ENCODE measurements at places on chromosomes 7 and 10.

DNA sequence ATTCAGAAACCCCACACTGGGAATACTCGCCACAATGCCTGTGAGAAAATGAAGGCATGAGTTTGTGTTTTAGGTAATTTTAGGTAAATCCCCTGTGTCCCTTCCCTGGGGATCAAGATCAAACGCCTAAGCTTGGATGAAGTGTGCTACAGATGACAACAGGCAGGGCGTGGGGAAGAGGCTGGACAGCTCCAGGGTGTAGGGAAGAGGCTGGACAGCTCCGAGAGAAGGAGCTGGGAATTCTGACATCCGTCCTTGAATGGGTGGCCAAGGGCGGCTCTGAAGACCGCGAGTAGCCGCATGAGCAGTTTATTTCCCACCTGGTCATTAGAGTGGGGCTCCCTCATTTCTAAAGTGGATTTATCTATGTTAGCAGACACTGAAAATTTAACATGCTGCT lies 109.7 kb downstream of the RAMP3 start:
- no peak for DNase-seq

GRCh38 chr7:45647967-45648670 lies 74.0 kb downstream of the ADCY1 start:
- DNase-seq, result no peak

- DNase-seq, result no peak
Observed at GRCh38 chr7:68622500-68622899, 975.8 kb upstream of the AUTS2 start.

GRCh38 chr7:50781381-50782293 lies 1.1 kb downstream of the GRB10 start:
- DNase-seq, result no peak

DNA sequence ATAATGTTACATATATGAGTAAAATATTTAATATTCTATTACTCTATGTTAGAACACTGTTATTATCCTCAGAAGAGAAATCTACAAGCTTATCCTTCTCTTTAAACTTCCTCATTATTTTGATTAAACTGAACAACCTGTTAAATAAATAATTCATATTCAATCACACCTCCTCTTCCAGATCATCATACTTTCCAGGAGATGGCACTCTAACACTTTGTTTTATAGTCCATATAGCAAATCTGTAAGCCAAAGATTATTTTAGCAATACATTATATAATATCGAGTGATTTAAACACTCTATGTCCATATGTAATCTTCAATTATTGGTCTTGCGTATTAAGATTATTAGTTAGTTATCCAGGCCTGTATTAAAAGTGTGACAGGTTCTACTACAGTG lies 694.1 kb downstream of the ANKRD7 start:
- no peak for DNase-seq

DNA sequence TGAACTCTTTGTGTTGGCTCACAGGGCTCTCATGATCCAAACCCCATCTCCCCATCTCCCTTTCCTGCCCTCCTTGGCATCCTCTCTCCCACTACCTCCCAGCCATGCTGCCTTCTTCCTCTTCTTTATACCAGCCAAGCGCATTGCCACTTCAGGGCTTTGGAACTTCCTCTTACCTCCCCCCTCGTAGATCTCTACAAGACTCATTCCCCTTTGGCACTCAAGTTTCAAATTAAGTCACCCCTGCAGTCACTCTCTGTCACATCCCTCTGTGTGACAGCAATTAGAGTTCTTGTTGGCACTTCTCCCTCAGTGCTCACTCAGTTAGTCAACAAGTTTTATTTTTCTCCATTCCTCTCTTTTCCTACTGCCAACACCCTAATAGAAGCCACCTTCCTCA lies 20.8 kb upstream of the NRP1 start:
- no peak for DNase-seq

DNA sequence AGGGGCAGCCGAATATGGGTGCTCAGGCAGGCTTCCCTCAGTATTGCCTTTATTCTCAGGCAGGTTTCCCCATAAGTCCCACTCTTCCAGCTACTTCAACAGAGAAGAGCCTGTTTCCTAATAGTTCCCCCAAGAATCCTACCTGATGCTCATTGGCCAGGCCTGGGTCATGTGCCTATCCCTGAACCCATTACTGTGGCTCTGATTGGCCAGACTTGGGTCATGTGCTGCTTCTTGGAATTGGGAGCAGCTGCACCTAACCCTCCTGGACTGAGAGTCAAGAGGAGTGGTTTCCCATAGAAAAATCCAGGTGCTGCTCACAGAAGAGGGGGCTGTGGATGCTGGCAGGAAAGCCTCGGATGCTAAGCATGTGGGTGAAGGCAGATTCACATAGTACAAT lies 21.7 kb downstream of the OPALIN start:
- DNase-seq, result no peak

DNA sequence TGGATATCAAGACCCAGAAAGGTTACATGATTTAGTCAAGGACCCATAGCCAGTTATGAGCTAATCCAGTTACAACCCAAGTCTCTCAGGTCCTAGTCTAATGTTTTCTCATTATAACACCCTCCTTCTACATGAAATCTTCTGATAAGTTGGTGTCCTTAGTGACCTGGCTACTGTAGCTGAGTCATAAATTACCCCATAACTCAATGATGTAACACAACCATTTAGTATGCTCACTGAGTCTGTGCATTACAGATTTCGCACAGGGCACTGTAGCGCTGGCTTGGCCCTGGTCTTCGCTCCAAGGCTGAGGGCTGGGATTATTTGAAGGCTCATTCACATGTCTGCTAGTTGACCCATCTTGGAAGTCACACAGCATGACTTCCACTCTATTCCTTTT lies 36.0 kb upstream of the GLCCI1 start:
- no peak for DNase-seq

DNA sequence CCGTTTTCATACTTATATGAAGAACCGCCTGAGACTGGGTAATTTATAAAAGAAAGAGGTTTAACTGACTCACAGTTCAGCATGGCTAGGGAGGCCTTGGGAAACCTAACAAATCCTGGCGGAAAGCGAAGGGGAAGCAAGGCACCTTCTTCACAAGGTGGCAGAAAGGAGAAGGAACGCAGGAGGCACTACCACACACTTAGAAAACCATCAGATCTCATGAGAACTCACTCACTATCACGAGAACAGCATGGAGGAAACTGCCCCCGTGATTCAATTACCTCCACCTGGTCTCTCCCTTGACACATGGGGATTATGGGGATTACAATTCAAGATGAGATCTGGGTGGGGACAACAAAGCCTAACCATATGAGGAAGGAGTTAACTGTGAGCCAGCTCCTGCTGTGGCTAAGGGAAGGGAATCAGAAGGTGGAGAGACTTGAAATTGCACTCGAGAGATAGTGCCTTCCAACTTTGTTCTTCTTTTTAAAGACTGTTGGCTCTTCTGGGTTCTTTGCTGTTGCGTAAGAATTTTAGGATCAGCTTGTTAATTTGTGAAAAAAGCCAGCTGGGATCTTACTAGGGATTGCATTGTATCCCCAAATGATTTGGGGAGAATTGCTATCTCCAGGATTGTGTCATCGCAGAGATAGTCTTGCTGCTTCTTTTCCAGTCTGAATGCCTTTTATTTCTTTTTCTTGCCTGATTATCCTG lies 21.0 kb downstream of the OPTN start:
- DNase-seq, result no peak

GRCh38 chr7:9189703-9190102 lies 756.3 kb downstream of the NXPH1 start:
- DNase-seq, result no peak

GRCh38 chr7:153389261-153389660 lies 629.7 kb downstream of the ACTR3B start:
- no peak for DNase-seq

- DNase-seq, result no peak
Observed at GRCh38 chr7:24836084-24836483, 78.8 kb upstream of the GSDME start.

GRCh38 chr7:38229884-38230642 lies 43.4 kb downstream of the TARP start:
- no peak for DNase-seq

- peak; percentile 30 for DNase-seq
Observed at GRCh38 chr7:44240983-44241510, 40.3 kb downstream of the YKT6 start.

GRCh38 chr7:15334536-15335263 lies 227.1 kb downstream of the AGMO start:
- no peak for DNase-seq

GRCh38 chr7:303425-303824 lies 13.5 kb downstream of the FOXL3 start:
- DNase-seq, result no peak

- DNase-seq, result no peak
Observed at GRCh38 chr10:29926693-29927048, 132.7 kb downstream of the JCAD start.

- DNase-seq, result no peak
Observed at GRCh38 chr10:6174201-6174874, 28.4 kb upstream of the PFKFB3 start.

DNA sequence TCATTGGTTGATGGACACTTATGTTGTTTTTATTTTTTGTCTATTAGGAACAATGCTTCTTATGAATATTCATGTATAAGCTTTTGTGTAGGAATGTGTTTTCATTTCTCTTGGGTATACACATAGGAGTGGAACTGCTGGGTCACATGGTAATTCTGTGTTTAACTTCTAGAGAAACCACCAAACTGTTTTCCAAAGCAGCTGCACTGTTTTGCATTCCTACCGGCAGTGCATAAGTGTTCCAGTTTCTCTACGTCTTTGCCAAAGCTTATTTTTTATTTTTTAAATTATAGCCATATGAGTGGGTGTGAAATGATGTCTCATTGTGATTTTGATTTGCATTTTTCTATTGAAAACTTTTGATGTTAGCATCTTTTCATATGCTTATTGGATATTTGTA lies 51.3 kb downstream of the ADK start:
- DNase-seq, result no peak

DNA sequence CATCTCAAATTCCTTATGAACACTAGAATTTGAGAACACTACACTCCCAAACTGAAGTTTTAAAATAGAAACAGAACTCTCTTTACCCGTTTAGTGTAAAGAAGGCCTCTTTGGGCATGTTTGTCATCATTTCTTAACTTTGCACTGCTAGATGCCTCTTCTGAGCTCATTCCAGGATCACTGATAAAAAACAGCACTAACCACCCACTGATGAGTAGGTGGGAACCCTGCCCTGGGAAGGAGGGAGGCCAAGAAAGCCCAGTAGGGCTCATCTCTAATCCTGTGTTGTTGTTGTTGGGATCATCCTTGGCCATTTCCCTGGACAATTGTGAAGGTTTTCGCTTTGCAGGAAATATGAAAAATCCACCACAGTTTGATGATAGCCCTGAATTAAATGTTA lies 68.2 kb downstream of the CUBN start:
- no peak for DNase-seq

DNA sequence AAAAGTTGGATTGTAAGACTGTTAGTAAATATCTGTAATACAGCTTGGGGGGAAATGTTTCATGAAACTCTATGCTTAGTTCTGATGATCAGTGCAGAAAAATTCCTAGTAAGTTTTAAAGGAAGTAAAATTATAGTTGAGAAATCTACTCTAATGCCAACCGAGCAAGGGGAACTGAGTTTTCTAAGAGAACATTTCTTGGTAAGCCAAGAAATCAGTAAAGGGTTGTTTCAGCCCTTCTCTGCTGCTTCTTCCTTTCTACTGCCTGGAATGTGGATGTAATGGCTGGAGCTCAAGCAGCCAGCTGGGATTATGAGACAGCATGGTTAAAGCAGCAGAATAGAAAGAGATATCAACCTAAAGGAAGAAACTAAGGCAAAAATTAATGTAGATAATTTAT lies 15.9 kb upstream of the AKR1B1 start:
- DNase-seq, result no peak

- no peak for DNase-seq
Observed at GRCh38 chr7:112134039-112134438, 72.2 kb downstream of the DOCK4 start.

- DNase-seq, result no peak
Observed at GRCh38 chr10:102586858-102587257, 57.4 kb upstream of the TRIM8 start.

DNA sequence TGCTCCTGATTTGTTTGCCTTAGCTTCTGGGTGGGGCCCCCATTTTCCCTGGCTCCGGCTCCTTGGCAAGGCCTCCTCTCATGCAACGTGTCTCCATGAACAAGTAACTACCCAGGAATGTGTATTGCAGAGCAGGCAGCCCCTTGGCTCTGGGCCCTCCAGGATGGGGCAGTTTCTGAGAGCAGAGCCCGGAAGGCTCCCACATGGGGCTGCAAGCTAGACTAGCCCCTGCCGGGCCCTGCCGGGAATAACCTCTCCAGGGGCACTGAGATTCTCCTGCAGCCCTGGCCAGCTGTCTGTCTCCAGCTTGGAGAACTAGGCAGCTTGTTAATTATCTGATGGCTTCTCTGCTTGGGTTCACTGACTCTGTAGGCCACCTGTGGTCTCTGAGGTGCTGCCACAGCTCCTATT lies 184.0 kb upstream of the INHBA start:
- no peak for DNase-seq

DNA sequence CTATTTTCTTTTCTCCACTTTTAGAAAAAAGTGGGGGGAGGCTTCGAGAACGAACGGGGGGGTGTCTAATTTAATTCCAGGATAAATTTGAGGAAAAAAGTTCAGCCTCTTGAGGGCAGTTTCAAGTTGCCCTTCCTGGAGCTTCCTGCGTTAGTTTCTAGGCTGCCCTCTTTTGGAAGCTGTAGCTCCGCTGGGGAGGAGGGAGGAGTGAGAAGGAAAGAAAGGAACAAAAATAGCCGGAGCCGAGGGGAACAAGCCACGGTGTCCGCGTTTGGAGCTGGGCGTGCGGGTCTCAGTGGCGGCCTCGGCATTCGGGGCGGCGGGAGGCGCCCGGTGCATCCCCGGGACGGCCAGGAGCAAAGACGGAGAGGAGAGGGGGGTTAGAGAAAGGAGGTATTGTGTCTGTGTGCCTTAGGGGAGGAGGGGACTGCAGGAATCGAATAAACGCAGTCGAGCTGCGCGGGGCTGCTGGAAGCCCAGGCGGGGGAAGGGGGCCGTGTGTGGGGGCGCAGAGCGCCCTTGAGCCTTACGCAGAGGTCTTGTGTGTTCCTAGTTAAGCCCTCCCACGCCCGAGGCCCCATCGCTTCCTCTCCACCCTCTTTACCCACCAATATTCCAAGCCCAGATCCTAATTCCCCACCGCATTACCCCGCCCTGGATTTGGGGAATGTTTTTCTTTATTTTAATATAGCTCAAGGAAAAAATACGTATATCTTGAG lies 2.0 kb upstream of the TNRC18 start:
- no peak for DNase-seq

- DNase-seq, result no peak
Observed at GRCh38 chr10:131681656-131682055, 219.2 kb upstream of the PPP2R2D start.

- no peak for DNase-seq
Observed at GRCh38 chr10:1731592-1731991, 5.7 kb downstream of the ADARB2 start.

- no peak for DNase-seq
Observed at GRCh38 chr10:51629934-51630639, 69.3 kb downstream of the CSTF2T start.

GRCh38 chr7:111528331-111528730 lies 34.0 kb downstream of the IMMP2L start:
- DNase-seq, result no peak

DNA sequence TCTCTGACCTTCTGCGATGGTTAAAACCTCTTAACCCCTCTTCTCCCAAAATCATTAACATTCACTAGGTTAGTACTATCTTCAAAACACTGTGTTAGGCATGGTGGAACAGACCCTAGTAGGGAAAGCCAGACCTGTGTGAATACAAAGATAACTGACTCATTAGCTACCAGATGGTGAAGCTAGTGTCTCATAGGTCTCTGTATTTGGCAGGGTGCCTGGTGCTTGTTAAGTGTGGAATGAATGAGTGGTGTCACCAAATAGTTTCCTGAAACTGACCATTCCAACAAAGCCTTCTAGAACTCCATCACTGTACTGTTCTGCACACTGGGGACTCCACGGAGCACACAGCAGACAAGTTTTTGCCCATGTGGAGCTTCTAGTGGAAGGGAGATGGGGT lies 27.7 kb upstream of the TM9SF3 start:
- DNase-seq, result no peak
